ENCODE measurements at places on chromosomes 11 and 22.

DNA sequence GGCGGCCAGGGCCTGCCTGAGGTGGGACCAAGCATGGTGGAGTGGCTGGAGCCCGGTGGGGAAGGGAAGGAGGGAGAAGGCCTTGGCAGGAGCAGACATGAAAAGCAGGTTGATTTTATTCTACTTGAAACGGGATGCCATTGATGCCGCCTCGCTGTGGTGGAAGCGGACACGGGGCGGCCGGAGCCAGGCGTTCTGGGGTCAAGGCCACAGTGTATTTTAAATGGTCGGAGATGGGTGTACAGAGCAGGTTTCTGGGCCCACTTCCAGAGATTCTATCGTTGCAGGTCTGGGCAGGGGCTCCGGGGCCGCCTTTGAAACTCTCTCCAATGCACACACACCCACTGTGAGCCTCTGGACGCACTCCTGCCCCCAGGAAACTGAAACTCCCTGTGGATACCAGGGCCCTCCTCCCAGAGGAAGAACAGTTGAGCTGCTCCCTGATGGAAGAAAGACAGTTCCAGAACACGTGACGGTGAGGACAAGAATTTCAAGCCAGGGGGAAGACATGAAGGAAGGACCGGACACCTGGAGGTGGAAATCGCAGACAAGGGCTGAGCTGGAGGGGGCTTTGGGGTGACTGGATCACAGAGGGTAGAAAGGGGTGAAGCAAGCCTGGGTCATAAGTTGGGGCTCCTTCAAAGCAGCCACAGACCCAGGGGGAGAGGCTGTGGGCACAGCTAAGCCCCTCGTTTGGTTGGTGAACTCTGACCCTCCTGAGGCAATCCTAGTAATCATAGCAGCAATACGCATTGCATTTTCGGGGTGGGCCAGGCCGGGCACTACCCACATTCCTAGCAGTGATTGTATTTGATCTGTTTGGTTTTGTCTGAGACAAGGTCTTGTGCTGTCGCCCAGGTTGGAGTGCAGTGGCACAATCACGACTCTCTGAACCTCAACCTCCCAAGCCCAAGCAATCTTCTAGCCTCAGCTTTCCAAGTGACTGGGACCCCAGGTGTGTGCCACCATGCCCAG lies 12.3 kb upstream of the LINC01488 start:
- no peak for DNase-seq

- DNase-seq, result no peak
Observed at GRCh38 chr22:42217019-42217751, 53.3 kb downstream of the TCF20 start.

- DNase-seq, result no peak
Observed at GRCh38 chr11:10797001-10797400, 11.7 kb downstream of the EIF4G2 start.

- DNase-seq, result no peak
Observed at GRCh38 chr11:96014217-96014616, 90.3 kb upstream of the MTMR2 start.

DNA sequence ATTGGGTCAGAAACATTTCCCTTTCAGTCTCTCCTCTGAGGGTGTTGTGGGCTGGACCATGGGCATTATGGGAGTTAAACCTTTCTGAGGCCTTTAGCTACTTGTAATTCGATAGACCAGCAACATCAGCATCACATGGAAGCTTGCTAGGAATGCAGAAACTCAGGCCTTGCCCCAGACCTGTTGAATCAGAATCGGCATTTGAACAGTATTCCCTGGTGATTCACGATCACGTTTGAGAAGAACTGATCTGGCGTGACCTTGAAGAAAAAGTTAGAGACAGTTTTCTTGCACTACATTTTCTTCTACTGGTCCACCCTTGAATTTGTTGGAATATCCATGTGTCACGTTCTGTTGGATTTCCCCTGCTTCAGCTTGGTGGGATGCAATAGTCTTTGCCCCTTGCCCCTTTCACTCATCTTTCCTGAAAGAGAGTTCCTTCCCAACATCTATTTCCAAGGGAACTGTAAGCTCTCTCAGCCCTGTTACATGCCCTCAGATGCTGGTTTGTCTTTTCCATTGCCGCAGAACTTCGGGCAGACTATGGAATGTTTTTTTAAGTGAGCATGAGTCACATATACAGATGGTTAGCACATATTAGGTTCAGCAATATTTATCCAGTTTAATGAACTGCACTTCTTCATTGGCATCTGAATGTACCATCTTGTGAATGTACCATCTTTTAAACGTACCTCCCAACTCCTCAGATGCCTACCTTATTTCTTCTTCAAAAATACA lies 23.9 kb downstream of the EHF start:
- DNase-seq, result no peak

- no peak for DNase-seq
Observed at GRCh38 chr11:129282634-129283033, 90.5 kb upstream of the ARHGAP32 start.

DNA sequence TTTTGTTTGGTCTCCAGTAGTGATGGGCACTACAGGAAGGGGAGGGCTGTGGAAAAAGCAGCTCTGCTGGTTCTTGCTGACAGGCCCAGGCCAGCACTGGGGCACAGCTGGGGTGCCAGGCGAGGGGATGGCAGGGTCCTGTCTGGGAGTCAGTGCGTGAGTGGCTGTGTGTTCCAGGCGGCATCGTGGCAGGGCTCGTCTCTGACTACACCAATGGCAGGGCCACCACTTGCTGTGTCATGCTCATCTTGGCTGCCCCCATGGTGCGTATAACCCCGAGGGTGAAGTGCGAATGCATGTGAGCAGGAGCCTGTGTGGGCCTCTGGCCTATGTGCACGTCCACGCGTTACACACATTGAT lies 20.9 kb downstream of the SLC37A2 start:
- no peak for DNase-seq

DNA sequence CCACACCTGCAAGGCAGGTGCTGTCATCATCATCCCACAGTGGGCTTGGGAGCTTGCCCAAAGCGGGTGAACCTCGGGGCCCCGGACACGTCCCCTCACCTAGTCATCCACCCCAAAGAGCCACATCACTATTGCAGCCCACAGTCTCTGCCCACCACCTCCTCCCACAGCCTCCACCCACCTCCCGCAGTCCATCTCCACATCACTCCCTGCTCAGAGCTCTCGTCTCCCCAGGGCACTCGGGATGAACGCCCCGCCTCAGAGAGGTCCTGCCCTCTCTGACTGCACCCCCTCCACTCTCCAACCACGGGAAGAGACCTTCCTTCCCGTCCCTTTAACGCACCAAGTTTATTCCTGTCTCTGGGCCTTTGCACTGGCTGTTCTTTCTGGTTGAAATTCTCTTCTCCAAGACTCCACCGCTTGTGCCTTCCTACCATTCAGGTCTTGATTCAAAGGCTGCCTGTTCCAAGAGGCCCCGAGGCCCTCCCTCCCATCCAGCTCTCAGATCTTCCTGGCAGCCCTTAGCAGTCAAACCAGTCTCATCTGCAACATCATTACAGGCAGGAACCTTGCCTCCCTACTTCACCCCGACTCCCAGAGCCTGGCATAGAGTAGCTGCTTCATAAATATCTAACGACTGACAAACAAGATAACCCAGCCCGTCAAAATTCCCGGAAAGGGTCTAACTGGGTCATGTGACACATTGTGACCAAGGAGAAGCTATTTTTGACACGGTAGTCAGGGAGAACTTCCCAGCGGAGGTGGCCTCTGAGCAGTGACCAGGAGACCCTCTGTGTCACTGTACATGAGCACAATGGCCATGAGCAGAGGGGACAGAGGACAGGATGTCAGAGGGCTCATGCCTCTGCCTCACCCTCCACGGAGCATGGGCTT lies 11.1 kb downstream of the KCNJ4 start:
- no peak for DNase-seq

DNA sequence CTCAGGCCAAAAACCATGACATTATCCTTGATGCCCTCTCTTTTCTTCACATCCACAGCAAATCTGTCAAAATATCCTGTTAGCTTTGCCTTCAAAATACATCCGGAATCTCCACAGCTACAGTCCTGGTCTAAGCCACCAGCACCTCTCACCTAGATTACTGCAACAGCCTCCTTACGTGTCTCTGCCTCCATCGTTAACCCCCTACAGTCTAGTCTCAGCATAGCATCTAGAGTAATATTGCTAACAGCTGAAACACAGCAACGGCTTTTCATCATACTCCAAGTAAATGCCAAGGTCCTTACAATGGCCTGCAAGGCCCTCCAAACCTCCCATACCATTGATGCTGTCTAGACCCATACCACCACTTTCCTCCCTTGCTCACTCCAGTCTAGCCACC lies 4.4 kb downstream of the TSG101 start:
- no peak for DNase-seq

GRCh38 chr11:127074151-127074761 lies 73.7 kb upstream of the KIRREL3 start:
- DNase-seq, result no peak

DNA sequence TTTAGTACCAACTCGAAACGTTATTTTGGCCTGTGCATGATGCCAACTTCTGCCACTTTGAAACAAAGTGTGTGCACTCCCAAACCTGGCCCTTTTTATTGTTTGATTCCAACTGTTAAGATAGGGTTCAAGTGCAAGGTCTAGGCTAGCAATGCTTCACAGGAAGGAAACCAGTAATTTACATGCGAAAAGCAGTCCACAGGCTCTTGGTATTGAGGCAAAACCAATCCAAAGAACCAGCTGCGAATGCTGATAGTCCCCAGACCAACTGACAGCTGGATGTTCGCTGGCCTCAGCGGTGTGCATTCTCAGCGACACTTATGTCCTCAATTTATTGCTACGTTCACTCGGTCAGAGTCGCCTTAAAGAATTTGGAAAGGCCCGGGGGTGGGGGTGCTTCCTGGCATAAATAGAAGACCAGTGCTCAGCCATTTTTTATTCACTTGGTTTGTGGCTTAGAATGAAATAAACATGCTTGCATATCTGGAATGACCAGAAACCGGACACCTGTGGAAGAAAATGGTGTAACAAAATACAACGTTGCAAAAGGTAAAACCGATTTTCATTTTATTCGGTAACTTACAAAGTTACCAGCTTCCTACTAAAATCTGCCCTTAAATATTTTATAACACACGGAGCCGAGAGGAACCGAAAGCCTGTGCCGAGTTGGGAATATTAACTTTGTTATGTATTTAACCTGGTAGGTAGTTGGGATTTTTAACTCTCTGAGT lies 1.6 kb downstream of the CPT1A start:
- no peak for DNase-seq

DNA sequence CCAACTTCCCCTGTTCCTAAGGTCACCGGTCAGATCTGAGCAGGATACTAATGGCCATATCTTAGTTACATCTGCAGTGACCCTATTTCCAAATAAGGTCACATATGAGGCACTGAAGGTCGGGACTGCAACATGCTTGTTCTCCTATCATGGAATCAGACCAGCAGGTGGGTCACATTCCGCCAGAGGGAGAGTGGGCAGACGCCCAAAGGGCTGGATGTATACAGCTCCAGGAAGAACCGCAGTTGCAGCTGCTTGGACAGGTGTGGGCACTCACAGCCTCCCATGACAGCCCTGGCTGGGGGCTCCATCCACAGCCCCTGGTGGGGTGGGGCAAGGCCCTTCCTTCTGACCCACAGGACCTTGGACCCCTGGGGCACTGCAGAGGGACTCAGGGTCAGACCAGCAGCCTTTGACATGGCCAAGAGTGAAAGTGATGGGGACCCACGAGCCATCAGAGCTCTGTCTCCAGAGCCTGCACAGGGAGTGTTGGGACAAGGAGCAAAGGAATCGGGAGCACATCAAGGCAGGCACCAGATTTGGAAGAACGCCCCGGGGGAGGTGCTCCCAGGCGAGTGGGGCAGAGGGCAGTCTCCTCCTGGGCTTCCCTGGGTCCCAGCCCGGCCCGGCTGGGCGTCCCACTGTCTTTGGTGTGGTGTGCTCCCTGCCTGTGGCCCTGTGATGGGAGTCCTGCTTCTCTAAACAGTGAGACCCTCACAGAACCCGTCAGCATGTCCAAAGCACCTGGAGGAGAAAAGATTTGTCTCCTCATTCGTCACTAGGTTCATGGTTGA lies 13.3 kb upstream of the CD81 start:
- DNase-seq, result no peak

GRCh38 chr22:32796865-32797573 lies 4.5 kb upstream of the TIMP3 start:
- DNase-seq, result peak; percentile 5

DNA sequence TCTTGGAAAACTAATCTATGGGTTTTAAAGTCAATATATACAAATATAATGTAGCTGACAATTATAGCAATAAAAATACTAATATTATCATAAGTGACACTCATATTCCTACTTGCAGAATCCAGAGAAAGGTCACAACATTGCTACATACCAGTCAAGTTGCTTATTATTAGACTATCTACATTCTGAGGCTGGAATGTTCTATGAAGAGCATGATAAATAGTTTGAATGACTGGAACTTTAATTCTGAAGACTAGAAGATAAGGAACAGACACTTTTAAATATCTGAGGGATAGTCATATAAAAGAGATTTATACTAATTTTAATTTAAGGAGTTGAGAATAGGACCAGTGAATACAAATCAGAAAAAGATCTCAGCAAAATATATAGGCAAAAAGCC lies 146.0 kb downstream of the GUCY1A2 start:
- no peak for DNase-seq

DNA sequence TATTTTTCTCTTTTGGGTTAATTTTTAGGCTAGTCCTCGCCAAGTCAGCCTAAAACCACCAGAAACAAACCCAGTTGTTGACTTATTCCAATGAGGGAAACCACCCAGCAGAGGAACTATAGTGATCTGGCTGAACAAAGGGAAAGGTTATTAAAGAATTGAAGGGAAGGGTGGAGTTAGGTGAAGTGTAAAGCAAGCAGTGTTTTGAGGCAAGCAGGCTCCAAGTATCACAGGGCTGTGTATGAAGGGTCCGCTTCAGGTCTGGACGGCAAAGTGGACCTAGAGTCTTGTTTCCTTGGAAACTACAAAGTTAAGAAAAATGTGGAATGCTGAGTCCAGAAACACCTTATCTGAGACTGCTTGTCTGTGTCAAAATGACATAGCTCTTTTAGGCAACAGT lies 3.2 kb upstream of the TCN2 start:
- DNase-seq, result no peak

- DNase-seq, result no peak
Observed at GRCh38 chr22:26665813-26666231, 8.4 kb downstream of the MIAT start.

- no peak for DNase-seq
Observed at GRCh38 chr11:36885154-36885553, 287.1 kb upstream of the RAG2 start.

GRCh38 chr11:2489083-2489482 lies 44.3 kb downstream of the KCNQ1 start:
- no peak for DNase-seq

DNA sequence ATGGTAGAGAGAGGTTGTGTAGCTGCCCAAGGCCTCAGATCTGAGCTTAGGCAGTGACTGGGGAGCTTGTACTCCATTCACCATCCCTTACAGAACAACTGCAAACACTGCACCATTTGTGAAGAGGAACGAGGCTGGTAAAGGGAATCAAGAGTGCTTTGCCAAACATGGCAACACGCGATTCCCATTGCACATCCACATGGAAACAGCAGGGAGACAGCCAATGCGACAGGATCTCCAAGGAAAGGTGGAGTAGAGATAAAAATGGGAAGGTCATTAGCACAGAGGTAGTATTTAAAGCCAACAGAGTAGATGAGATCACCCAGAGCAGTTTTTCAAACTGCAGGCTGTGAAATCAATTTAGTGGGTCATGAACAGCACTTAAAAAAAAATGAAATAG lies 42.0 kb downstream of the TCF20 start:
- no peak for DNase-seq

All from stimulated activated CD4-positive, alpha-beta T cell treated with anti-CD3 and anti-CD28 coated beads, Interleukin-15, amount 100 ng/mL, for 1 hour (primary cell).